ENCODE measurements at places on chromosomes 4 and X. TPM values are rescaled to one million over a fixed set of nuclear protein-coding genes. Genes with fewer than 3 reads are reported as not detected.

GRCh38 chr4:141768954-141769353 lies 132.6 kb downstream of the IL15 start:
- no peaks in the 10 kb centered on the region for H3K36me3 ChIP-seq
- no peaks in the 10 kb centered on the region for H3K27me3 ChIP-seq
- no peak for DNase-seq
- no peaks in the 10 kb centered on the region for H3K4me1 ChIP-seq
- no peak overlapping the region for H3K27ac ChIP-seq

- no peaks in the 10 kb centered on the region for H3K4me1 ChIP-seq
- H3K36me3 ChIP-seq, result no peaks in the 10 kb centered on the region
- no peak overlapping the region for H3K4me3 ChIP-seq
- DNase-seq, result no peak
- H3K27ac ChIP-seq, result no peak overlapping the region
- no peaks in the 10 kb centered on the region for H3K27me3 ChIP-seq
These were observed 1093.4 kb upstream of the SLIT2 start for GRCh38 chr4:19158107-19158809.

DNA sequence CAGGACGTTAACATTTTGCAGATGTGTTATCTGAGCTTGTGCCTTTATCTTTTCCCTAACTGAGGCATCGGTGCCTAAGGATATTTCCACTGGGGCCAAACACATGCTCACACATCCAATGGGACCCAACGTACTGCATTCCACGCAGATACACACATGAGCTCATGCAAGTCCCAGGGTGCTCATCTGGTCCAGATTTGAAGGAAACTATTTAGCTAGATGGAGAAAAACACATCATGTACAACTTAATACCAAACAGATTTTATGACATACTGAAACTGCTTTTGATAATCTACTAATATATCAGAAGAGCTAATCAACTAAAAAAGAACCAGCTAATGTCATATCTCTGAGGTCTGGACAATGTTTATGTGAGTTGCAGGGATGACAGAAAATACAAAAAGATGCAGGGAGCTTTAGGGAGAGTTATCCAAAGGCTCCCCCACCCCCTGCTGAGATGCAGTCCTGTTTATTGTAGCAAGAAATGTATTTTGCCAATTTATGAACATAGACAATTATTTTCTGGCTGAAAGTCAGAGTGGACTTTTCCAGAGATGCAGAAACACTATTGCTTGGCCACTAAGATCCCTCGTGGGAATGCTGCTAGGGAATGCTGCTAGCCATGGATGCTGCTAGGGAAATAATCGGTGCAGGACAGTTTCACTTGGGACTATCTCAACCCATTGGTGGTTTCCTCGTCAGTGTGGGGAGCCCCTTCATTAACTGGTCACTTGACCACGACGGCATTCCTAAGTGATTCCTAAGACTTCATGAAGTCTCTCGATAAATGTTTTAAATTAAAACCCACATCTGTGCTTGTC lies 172.8 kb downstream of the SMIM20 start:
- no peak for DNase-seq

GRCh38 chr4:150363721-150364688 lies 217.9 kb upstream of the MAB21L2 start:
- H3K36me3 ChIP-seq, result no peaks in the 10 kb centered on the region
- H3K4me1 ChIP-seq, result no peaks in the 10 kb centered on the region
- no peak overlapping the region for H3K27ac ChIP-seq
- DNase-seq, result no peak

DNA sequence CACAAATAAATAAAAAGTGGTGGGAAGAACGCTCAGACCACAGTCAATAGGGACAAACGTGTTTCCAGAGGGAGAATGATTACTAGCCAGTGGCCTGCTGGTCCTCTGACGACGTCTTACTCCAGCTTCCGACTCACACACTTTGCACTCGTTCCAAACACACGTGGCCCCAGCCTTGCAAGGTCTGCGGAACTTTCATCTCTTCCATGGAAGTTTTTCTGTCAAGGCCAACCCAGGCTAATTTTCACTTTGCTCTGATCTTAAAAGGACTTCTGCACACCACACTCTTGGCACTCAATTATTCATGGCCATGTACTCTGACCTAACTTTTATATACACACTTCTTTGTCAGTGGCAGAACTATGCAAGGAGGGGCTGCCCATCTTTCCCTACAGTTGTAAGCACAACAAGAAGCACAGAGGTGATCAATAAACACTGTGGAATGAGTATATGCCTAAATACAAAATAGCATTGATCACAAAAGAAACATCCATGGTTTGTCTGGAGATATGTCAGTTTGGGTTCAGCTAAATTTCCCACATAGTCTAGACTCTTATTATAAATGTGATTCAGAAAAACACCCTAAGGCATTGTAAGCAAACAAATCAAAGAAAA lies 69.4 kb downstream of the STX18 start:
- DNase-seq, result no peak
- H3K36me3 ChIP-seq, result peaks cover 31% of the 10 kb centered on the region
- H3K27me3 ChIP-seq, result no peaks in the 10 kb centered on the region
- H3K27ac ChIP-seq, result no peak overlapping the region
- H3K4me3 ChIP-seq, result no peak overlapping the region

DNA sequence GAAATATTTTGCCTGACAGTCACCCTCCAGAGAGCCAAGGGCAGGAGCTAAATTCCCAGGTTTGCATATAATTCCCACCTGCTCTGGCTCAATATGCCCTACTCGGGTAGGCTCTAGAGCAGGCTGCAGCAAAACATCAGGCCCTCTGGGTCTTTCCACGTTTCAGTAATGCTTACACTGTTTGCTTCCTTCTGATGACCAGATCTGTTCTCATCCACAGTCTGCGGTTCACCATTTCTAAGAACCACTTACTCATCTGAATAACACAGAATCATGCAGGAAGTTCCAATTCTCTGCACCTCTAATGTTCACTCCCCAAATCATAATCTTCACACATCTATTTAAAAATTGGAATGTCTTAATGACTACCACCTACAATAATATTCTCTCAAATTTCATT lies 141.4 kb downstream of the PPP3CA start:
- no peak overlapping the region for H3K4me3 ChIP-seq
- no peak for DNase-seq
- no peaks in the 10 kb centered on the region for H3K27me3 ChIP-seq
- peaks cover 4% of the 10 kb centered on the region for H3K4me1 ChIP-seq
- peak overlapping the region; percentile 6 for H3K27ac ChIP-seq

DNA sequence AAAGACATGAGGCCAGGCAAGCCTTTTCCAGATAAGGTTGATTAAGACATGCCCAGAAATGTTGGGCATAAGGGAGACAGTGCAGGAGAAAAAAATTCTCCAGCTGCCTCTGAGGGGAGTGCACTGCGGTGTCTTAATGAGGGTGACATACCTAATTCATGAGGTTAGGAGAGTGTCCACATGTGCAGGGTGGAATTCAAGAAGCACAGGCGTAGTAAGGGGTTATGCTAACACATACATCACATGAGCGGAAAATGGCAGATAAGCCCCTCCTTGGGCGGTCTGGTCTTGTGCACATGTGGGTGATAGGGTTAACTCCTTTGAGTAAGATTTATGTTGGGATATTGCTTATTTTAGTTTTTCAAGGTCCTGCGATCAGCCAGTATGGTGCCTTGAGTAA lies 122.4 kb downstream of the PHKA2 start:
- no peaks in the 10 kb centered on the region for H3K27me3 ChIP-seq
- no peak overlapping the region for H3K27ac ChIP-seq
- H3K4me1 ChIP-seq, result no peaks in the 10 kb centered on the region
- H3K4me3 ChIP-seq, result no peak overlapping the region
- H3K36me3 ChIP-seq, result no peaks in the 10 kb centered on the region

GRCh38 chr4:22552812-22553211 lies 36.9 kb upstream of the ADGRA3 start:
- H3K36me3 ChIP-seq, result no peaks in the 10 kb centered on the region
- no peaks in the 10 kb centered on the region for H3K27me3 ChIP-seq
- H3K27ac ChIP-seq, result no peak overlapping the region
- H3K4me3 ChIP-seq, result no peak overlapping the region
- H3K4me1 ChIP-seq, result no peaks in the 10 kb centered on the region

DNA sequence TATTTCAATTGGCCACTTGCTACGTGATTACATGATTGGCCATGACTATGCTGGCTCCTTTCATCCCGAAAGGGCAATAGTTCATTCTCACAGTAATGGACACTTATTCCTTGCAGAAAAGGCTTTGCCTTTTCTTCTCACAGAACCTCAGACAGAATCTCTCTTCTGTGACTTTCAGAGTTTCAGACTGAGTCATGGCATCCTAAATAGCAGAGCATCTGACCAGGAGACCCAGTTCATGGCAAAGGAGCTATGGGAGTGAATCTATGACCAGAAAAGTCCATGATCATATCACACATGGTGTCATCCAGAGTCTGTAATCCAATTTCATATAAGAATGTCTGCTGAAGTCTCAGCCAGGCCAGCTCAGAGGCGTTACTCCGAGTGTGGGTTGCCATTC lies 263.3 kb upstream of the CLNK start:
- no peak overlapping the region for H3K4me3 ChIP-seq
- H3K4me1 ChIP-seq, result no peaks in the 10 kb centered on the region
- no peaks in the 10 kb centered on the region for H3K36me3 ChIP-seq
- no peaks in the 10 kb centered on the region for H3K27me3 ChIP-seq

DNA sequence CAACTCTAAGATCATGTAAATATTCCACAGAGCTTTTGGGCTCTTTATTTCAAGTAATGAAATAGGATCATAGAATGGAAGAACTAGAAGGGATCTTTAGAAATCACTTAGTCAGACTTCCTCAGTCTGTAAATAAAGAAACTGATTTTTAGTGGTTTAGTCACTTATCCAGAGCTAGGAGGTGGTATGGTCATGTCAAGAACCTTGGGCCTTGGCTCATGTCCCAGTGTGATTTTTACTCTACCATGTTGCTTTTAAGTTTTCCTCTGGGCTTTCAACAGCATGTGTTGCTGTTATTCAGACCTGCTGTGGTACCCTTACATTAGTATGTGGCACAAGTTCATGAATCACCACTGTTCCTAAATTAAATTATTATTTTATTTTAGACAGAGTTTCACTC lies 184.9 kb downstream of the FRAS1 start:
- no peak overlapping the region for H3K4me3 ChIP-seq
- no peaks in the 10 kb centered on the region for H3K27me3 ChIP-seq
- no peaks in the 10 kb centered on the region for H3K4me1 ChIP-seq
- no peaks in the 10 kb centered on the region for H3K36me3 ChIP-seq
- no peak overlapping the region for H3K27ac ChIP-seq
- DNase-seq, result no peak

DNA sequence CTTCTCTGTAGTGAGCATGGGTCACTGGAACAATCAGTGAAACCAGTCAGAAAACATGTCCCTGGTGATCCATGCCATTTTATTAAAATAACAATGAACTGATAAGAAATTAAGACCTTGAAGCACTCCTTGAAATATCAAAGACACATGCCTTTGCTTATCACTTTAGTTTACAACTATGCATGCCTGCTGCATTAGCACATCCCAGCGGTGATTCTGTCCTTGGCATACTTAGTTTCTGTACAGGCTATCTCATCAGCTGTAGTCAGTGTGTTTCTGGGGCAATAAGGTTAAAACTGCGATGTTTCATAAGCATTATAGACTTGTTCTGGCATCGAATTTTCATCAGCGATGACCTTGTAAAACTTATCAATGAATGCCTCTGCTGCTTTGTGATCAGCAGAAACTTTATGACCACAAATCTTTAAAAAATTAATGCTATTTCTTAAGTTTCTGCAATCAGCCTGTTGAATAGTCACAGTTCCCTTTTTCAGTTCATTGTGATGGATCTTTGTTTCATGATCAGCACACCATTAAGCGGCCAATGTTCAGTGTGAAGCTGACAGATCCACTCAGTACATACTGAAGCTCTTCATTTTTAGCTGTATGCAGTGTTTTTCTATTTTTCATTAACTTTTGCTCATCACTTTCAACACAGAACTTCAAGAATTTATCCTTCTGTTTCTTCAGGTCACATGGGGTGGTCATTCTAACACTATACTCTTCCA lies 150.5 kb downstream of the RNF150 start:
- H3K27ac ChIP-seq, result no peak overlapping the region
- no peaks in the 10 kb centered on the region for H3K4me1 ChIP-seq
- DNase-seq, result no peak
- no peaks in the 10 kb centered on the region for H3K27me3 ChIP-seq
- H3K36me3 ChIP-seq, result no peaks in the 10 kb centered on the region

DNA sequence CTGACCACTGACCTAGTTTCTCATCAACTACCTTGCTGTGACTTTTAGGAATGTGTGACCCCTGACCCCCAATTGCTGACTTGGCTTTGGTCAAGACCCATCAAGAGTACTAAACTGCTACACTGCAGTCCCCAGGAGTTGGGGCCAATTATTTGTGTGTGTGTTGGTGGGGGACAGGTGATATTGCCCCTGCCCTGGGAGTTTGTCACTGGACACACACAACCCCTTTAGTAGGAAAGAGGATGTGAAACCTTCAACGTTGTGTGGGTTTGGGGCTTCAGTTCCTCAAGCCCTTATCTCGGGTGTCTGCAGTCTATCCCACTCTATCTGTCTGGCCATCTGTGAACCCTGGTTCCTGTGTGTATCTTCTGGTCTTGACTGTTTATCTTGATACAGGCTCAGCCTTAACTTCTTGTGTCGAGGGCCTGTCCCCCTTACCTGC lies 6.5 kb downstream of the SASH3 start:
- no peak overlapping the region for H3K4me3 ChIP-seq
- no peak for DNase-seq
- no peaks in the 10 kb centered on the region for H3K27me3 ChIP-seq
- H3K4me1 ChIP-seq, result no peaks in the 10 kb centered on the region

- H3K27ac ChIP-seq, result peak overlapping the region; percentile 96
- no peak for DNase-seq
- peaks cover 13% of the 10 kb centered on the region for H3K36me3 ChIP-seq
- H3K4me3 ChIP-seq, result peak overlapping the region; percentile 73
- H3K27me3 ChIP-seq, result no peaks in the 10 kb centered on the region
These were observed 2.4 kb downstream of the OTUD4 start for GRCh38 chr4:145177906-145178538.

DNA sequence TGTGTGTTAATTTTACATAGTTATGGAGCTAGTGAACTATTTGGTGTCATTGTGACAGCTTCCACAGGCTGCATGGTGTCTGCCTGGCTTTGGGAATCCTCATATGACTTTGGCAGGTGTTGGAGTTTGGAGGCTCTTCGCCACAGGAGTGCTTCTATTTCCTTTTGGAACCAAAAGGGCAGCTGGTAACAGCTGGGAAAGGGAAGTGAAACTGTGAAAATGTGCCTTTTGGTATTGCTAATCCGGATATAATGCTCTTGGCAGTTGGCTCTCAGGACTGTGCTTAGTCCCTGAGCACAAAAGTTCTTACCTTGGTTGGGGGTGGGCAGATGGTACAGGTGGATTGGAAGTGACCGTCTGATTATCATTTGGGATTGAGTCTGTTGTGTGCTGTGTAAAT lies 18.1 kb downstream of the OFD1 start:
- no peak for DNase-seq
- no peak overlapping the region for H3K27ac ChIP-seq
- H3K4me3 ChIP-seq, result no peak overlapping the region

RAI2 gene
- total RNA-seq, result 32.1 TPM

LSM6 gene
- 31.8 TPM for total RNA-seq

SMIM10L2A gene
- 2.0 TPM for total RNA-seq

DIPK2B gene
- 27.7 TPM for total RNA-seq

SMIM31 gene
- not detected for total RNA-seq

All from upper lobe of right lung (tissue), 1 donor.